ENCODE measurements at places on chromosomes 6 and 20.
A peak's percentile ranks its signal among the peaks of the same experiment; 100 is the strongest.

- no peak for DNase-seq
Measured at GRCh38 chr6:128161839-128162238, 261.0 kb upstream of the THEMIS start.

DNA sequence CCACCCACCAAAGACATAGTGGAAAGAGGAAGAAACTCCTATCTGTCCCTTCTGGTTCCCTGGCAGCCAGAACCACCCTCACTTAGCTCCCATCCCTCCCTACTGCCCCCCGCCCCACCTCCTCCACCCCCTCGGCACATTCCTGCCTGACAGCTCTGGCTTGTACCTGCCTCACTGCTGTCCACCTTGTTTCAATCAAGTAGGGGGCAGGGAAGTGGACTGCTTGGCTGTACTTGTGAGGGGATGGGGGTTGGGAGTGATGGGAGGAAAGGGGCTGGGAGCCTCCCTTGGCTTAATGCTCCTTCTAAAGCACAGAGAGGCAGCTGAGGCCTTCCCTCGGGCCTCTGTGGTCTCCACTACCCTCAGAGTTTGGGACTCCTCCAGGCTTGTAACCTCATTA is 22.1 kb upstream of the ZNF76 start:
- no peak for DNase-seq

DNA sequence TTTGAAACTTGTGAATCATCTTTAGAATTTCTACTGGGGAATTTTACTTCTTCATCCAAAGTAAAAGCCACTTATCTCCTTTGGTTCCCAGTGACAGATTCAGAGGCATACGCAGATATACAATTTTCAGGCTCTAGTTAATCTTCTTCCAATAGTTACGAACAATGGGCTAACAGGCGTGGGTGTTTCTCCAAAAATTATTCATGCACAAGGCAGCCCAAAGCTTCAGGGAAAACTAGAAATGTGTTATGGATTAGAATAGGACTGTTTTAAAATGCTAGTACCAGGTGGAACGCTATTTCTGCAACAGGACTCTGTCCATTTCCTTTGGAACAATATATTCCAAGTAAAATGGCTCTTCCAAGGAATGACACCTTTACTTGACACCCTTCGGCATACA is 102.2 kb downstream of the ZNF217 start:
- no peak for DNase-seq

DNA sequence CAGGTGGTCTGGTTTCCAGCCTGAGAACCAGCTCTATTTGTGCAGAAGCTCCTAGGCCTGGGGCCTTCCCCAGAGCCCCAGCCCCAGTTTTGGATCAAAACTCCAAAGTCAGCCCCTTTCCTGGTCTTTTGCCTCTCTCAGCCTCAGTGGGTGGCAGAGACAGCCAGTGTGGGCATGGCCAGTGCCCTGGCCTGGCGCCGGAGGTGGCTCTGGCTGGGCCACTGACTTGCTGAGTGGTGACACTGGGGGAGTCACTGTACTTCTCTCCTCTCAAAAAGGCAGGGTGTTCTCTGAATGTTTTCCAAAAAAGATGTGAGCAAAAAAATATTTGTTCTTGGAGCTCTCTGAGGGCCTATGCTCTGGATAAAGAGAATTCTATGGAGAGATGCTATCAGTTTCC is 20.0 kb upstream of the MLN start:
- DNase-seq = no peak

- no peak for DNase-seq
Measured at GRCh38 chr6:106204961-106205360, 118.8 kb downstream of the PRDM1 start.

DNA sequence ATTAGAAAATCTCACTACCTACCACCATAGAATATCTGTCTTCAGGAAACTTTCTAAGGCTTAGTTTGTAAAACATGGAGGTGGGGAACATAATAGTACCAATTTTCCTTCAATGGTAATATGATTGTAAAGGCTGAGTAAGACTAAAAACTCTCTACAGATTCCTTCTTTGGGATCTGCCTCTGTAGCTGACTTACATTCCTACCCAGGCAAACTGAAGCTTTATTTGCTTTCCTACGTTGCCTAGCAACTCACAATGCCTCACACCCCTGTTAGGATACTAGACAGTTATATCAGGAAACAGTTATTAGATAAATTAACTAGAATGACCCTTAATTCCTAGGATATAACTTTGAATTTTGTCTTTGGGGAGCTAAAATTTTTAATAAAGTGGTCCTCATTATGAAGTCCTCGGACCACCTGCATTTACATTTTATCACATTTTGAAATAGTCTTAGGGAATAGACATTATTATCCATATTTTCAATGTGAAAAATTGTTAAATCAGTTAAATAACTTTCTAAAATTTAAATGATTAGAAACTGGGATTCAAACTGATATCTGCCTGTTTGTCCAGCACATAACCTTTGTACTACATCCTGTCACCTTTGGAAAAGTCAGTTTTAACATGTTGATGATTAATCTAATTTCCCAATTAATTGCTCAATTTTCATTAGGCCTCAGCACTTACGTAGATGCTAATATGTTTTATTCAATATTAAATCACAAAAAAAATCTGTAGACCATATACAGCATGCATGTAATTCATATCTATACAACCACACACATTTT is 591.4 kb downstream of the RNF144B start:
- no peak for DNase-seq

DNA sequence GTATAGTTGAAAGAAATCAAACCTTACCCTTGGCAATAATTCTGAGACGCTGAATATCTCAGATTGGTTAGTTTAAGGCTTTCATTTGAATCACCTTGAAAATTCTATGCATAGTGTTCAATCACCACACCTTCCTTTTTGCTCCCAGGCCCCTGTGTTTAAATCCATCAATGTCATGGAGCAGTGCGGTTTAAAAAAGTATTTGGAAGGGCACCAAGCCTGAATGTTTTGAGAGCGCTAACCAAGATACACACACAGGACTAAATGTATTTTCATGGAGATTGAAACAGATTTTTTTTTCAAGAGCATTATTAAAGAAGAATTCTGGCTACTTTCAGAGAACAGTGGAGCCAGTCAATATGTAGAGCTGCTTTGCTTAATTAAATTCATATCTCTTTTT is 195.7 kb downstream of the CENPW start:
- no peak for DNase-seq

GRCh38 chr6:104969108-104969507 is 12.2 kb downstream of the LIN28B start:
- no peak for DNase-seq

DNA sequence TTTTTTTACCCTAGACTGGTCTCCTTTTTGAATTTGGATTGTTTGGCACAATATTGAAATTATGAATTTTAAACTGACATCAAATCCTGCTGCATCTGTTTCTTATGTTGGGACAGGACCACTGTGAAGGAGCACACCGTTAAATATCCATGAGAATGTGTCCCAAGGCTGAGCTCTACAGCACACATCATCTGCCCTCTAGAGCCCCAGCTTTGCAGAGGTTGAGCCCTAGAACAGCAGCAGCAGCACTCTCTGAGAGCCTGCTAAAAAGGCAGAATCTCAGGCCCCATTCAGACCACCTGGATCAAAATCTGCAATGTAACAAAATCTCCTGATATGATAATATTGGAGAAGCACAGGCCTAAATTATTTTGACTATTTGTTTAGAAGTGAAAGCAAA is 192.1 kb upstream of the CCN2 start:
- DNase-seq = no peak

DNA sequence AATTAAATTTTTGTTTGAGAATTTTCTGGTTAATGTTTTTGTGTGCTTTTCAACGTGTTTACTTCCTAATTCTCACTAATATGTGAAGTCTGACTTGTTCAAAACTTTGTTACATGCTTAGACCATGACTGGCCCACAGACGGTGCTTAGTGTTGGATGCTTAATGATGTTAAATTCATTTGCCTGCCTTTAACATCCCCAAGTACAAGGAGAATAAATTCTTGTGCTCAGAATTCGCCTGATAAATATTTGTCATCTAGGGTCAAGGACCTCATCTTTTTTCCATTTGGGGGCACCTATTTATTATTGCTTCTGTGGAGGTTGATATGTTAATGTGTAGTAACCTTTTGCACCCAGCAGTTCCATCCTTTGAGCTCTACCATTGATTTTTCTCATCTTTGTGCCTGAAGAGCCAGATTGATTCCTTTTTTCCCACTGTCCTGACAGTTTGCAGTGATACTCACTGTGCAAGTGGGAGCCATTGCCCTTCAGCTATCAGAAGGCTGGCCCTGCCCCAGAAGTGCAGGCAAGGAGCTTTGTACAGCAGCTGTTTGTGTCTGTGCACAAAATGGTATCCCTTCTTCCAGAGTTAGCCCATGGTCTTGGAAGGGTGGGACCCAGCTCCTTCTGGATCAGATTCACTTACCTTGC is 170.8 kb downstream of the PDE7B start:
- no peak for DNase-seq

DNA sequence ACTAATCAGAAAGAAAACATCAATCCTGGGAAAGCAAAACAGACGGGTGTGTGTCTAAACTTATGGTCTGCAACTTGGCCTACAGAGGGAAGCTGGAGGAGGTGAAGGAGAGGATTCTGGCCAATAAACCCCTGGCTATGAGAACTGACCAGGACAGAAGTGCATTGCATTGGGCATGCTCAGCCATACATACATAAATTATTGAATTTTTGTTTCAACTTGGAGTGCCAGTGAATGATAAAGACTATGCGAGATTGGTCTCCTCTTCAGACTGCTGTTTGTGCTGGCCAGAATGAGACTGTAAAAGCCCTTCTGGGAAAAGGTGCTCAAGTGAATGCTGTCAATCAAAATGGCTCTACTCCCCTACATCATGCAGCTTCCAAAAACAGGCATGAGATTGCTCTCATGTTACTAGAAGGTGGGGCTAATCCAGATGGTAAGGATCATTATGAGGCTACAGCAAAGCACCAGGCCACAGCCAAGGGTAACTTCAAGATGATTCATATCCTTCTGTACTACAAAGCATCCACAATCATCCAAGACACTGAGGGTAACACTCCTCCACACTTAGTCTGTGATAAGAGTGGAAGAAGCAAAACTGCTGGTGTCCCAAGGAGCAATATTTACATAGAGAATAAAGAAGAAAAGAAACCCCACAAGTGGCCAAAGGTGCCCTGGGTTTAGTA is 17.4 kb downstream of the ADNP start:
- no peak for DNase-seq

- no peak for DNase-seq
Measured at GRCh38 chr6:34067814-34068213, 78.1 kb downstream of the GRM4 start.

- no peak for DNase-seq
Measured at GRCh38 chr20:61886721-61887595, 178.7 kb downstream of the TAF4 start.

DNA sequence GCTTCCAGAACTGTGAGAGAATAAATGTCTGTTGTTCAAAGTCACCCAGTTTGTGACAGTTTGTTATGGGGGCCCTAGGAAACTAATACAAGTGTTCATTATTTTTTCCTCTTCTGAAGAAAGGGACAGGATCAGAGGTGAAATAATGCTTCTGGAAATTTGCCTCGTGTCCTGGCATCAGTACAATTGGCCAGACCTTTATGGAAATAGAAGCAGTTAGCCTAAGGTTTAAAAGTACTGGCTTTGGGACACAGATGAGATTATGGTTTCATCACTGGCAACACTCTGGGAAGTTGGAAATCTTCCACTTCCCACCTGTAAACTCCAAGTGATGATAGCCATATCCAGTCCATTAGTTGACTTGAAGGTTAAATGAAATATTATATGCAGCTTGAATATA is 88.7 kb downstream of the PLCB1 start:
- DNase-seq = no peak

DNA sequence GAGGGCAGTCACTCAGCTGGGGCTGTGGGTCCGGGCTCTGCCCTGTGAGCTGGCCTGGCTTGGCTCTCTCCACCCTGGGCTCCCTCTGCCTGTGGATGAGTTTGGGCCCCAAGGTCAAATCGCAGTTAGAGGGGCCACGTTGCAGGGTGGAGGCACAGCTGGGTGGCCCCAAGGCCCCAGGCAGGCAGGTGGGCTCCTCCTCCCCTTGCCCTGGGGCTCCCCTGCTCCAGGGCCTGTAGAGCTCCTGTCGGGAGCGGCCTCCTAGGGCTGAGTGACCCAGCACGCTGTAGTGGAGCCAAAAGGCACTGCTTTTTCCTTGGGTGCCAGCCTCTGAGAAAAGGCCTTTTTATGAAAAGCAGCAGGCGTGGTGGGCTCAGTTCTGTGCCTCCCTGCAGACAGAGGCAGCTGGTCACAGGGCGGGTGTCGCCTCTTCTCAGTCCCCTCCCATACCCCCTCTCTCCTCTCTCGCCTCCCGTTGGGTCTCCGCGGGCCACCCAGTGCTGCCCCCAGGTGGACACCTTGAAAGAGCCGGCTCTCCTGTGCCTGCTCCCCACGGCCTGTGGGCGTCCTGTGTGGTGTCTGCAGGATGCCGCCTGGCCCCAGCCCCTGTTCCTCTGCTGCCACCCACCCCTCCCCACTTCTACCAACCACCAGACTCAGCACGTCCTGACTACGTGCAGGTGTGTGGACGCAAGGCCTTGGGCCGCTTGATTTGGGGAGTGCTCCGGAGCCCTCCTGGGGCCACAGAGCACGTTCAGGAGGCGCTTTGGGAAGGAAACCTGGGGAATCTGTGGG is 13.2 kb downstream of the SS18L1 start:
- peak; percentile 44 for DNase-seq

DNA sequence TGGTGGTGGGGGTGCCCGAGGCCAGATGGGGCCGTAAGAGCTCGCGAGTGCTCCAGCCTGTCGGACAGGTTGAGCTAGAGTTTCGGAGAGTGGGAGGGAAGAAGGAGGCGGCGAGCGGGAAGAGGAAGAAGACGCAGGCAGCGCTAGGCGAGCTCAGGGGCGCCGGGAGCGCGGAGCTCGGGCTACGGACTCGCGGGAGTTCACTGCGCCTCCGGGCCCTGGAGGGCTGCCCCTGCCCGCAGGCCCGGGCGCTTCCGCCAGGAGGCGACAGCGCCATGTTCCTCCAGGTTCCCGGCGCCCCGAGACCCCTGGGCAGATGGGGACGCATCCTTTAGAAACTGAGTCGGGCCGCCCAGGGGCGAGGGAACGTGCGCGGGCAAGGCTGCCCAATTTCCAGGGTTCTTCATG is 984 bp downstream of the TFAP2C start:
- no peak for DNase-seq

DNA sequence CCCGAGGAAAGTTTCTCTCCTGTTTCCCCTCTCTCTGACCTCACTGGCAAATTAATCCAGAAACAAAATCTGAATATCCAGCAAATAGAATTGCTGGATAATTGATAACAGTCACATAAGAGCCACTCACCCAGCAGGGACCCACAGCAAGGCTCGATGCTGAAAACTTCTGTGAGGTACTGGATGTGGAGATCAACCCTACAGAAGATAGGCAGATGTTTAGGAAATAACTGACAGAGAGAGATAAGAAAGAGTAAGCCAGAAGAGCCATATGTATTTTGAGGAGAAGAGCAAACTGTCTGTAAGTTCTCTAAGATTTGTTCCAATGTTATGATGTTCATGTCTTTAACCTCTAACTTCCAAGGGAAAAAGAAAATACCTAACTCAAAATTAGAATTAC is 59.7 kb downstream of the PKHD1 start:
- DNase-seq = no peak

DNA sequence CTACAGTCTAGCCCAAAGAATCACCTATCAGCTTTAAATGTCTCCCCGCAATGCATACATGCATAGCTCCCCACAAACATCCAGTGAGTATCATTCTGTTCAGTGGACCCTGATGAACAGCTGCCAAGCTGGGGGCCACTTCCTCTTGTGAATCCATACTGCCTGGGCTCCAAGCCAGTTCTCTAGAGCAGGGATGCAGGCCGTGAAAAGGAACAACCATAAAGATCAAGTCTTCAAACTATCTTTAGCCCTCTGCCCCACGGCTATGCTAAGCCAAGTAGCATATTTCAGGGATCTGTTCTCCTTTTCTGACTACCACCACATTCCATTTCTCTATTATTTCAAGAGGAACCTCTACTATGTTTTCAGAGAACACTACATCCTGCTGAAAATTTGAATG is 191.7 kb upstream of the BTBD3 start:
- no peak for DNase-seq
